ENCODE measurements at places on chromosomes 7 and 10.

DNA sequence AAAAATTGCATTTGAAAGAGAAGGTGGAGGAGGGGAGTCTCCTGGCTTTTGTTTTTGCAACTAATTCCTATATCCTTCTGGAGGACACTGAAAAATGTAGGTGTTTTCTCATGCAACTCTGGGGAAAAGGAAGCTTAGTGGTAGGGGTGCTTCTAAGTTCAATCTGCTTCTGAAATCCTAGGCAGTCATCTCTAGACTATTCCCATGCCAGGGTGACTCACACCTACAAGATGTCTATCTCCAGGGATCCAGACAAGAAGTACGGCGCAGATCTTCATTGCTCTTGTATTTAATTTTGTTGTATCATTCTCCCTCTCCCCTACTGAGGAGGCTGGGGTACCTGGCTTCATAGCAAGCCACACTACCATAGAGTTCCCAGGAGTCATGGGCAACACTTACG is 258.8 kb downstream of the PHF14 start:
- no peak for DNase-seq

DNA sequence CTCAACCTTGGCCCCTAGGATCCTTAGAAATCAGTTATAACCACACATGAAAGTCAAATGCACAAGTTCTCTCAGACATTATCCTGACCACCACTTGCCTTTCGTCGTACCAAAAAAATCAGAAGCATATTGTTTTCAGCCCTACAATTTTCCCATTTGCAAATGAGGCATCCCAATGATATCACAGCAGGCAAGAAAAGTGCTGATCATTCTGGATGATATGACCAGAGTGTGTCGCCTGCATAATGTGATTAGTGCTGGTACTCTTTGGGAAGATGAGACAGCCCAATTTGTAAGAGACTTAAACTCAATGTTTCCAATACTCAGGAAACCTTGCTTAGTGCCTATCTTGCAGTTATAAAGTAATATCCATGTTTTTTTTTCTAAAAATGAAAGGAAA is 168.0 kb downstream of the SORCS1 start:
- no peak for DNase-seq

- no peak for DNase-seq
Observed at GRCh38 chr10:70557086-70557845, 45.3 kb downstream of the PRF1 start.

- DNase-seq, result no peak
Observed at GRCh38 chr10:123488436-123488835, 177.7 kb upstream of the GPR26 start.

- DNase-seq, result no peak
Observed at GRCh38 chr7:53001221-53001620, 34.2 kb upstream of the POM121L12 start.

- DNase-seq, result no peak
Observed at GRCh38 chr7:727104-727805, at the start of gene PRKAR1B. PRKAR1B (minus strand) TSS chr7:727281; CDS start chr7:711505, 15,776 bp downstream.

DNA sequence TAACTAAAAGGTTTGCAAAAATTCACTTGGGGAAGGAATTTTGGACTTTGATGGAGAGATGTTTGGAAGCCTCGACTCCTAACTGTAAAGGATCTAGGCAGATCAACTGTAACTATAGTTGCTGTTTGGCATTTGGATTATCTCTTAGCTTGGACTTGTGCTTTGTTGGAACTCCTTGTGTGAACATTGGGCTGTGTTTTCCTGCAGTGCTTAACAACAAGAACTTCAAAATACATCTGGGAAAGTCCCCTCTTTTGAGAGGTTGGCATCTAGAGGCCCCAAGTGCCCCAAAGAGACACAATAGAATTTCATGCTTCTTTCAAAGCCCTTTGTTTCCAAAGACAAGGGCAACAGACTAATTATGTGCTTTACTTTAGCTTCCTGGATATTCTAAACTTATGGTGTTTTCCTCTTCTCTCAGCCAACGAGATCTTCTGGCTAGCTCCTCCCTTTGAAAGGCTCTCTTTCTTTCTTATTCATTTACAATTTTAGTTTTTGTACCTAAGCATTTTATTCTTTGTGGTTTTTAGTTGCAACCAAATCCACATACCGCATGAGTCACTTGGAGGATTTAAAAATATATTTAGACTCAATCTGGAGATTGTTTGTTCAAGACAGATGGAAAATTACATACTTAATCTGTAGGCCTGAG is 11.6 kb downstream of the ABCA13 start:
- DNase-seq, result no peak

GRCh38 chr10:131280101-131280500 is 31.4 kb downstream of the TCERG1L start:
- DNase-seq, result no peak
